ENCODE measurements at places on chromosomes 11 and 22.

DNA sequence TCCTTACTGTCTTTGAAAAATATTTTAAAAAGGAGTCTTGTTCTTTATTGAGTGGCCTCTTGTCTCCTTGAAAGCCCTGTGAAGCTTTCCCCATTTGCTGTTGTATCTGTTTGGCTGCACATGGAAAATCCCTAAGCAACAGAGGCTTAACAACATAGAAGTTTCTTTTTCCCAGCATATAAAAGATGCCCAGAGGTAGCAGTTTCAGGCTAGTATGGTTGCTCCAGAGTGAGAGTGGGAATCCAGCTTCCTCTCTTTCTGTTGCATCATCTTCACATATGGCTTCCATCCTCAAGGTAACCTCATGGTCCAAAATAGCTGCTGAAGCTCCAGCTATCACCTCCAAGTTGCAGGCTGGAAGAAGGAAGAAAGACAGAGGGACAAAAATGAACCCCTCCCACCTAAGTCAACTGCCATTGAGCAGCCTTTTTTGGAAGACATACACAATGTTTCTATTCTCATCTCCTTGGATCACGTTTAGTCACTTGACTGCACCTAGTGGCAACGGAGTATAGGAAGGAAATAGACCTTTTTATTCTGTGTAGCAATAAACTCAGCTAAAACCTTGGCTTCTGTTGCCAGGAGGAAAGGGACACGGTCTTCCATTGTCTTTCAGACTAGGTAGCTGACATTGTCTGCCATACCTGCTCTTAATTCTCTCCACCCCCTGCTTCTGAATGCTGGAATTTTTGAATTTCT, 5.3 kb downstream of the CSF2RB start:
- DNase-seq = no peak

- no peak for DNase-seq
These were observed 49.6 kb downstream of the NUP98 start for GRCh38 chr11:3747704-3748103.

GRCh38 chr11:89521294-89521693, 30.1 kb upstream of the NOX4 start:
- no peak for DNase-seq

GRCh38 chr22:38267086-38267485, 5.7 kb downstream of the TMEM184B start:
- no peak for DNase-seq
